ENCODE measurements at places on chromosomes 5 and 9.

DNA sequence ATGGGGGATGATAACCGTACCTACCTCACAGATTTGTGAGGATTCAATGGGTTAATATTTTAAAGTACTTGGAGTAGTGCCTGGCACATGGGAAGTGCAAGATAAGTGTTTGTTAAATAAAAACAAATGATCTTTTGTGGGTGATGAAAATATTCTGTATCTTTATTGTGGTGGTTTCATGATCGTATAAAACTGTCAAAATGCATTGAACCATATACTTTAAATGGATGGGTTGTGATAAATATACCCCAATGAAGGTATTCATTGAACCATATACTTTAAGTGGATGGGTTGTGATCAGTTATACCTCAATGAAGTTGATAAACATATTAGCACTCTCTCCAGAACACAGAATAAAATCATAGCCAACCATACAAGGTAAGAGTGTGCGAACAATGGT lies 234.5 kb downstream of the CRB2 start:
- H3K27me3 ChIP-seq: no peaks in the 10 kb centered on the region
- H3K36me3 ChIP-seq: no peaks in the 10 kb centered on the region
- H3K4me3 ChIP-seq: no peak overlapping the region
- DNase-seq: no peak
- no peak overlapping the region for H3K27ac ChIP-seq

DNA sequence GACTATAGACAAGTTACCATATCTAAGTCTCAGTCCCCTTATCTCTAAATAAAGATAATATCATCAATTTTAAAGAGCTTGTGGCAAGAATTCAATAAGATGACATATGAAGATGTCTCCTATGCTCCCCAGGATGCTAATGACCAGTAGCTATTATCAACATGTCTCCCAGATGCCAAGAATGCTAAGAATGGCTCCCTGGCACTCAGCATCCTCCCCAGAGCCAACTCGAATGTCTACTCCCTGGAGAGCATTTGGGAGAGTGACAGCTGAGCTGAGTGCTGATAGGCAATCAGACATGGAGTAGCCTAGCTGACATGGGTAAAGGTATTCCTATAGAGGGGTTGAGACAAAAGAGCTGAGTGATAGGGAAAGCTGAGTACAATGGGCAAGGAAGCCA lies 15.9 kb downstream of the P4HA2 start:
- no peaks in the 10 kb centered on the region for H3K27me3 ChIP-seq
- H3K27ac ChIP-seq: no peak overlapping the region
- no peak overlapping the region for H3K4me3 ChIP-seq
- DNase-seq: no peak
- H3K36me3 ChIP-seq: no peaks in the 10 kb centered on the region
- peaks cover 15% of the 10 kb centered on the region for H3K4me1 ChIP-seq

GRCh38 chr9:123318961-123319421 lies 37.0 kb upstream of the CRB2 start:
- peaks cover 39% of the 10 kb centered on the region for H3K4me1 ChIP-seq
- H3K27ac ChIP-seq: no peak overlapping the region
- DNase-seq: no peak
- H3K36me3 ChIP-seq: no peaks in the 10 kb centered on the region

GRCh38 chr5:179184521-179185050 lies 124.4 kb downstream of the ZNF354C start:
- no peak for DNase-seq
- no peak overlapping the region for H3K27ac ChIP-seq
- H3K4me1 ChIP-seq: peaks cover 23% of the 10 kb centered on the region

DNA sequence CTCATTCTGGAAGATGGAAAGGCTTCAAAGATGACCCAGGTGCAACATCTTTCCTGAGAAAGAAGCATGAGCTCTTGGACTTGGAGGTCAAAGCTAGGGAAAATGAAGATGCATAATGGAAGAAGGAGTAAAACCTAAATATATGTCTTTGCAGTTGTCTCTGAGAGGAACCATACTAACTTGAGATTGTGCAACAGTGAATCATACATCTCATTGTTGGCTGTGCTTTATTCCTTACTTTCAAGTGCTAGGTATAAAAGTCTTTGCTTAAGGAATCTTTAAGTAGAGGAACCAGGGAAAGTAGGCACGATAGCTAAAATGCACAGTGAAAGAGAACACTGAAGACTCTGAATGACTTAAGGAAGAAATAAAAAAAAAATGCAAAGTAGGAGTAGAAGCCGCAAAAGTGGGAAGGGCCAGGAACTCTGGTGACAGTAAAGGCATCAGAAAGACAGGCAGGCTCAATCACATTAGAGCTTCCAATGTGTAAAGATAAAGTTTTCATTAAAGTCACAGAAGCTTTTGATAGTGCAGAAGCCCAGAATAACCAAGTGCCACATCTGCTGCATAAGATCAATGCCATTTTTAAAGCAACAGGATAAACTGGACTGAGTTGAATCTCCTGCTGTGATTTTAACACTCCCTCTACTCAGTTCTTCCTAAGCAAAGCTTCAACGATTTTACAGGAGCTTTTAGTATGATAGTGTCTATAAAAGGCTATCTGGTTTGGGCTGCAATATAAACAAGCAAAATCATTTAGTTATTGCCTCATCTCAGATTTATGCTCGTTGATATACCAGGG lies 432.3 kb upstream of the EDIL3 start:
- no peaks in the 10 kb centered on the region for H3K36me3 ChIP-seq
- no peaks in the 10 kb centered on the region for H3K4me1 ChIP-seq
- no peaks in the 10 kb centered on the region for H3K27me3 ChIP-seq
- no peak for DNase-seq

DNA sequence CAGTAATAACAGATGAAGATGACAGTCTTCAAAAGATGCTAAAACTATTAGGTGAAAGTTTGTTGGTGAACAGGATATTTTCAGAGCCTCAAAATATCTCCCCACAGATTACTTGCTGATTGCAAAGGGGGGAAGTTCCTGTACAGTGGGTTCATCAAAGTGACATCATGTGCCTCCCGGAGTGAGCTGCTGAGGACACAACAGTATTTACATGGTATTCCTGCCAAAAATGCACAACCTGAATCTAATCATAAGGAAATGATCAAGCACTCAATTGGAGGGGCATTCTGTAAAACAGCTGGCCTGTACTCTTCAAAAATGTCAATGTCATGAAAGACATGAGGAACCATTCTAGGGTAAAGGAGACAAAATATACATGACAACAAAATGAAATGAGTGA lies 18.9 kb upstream of the GLIS3 start:
- H3K36me3 ChIP-seq: no peaks in the 10 kb centered on the region
- no peaks in the 10 kb centered on the region for H3K27me3 ChIP-seq
- no peak overlapping the region for H3K27ac ChIP-seq
- DNase-seq: no peak

- no peaks in the 10 kb centered on the region for H3K27me3 ChIP-seq
- no peak for DNase-seq
- H3K36me3 ChIP-seq: no peaks in the 10 kb centered on the region
- no peaks in the 10 kb centered on the region for H3K4me1 ChIP-seq
Observed at GRCh38 chr9:134620751-134621557, 20.6 kb upstream of the COL5A1 start.

GRCh38 chr9:132183134-132183533 lies 21.3 kb downstream of the NTNG2 start:
- no peak overlapping the region for H3K4me3 ChIP-seq
- H3K36me3 ChIP-seq: no peaks in the 10 kb centered on the region
- H3K27ac ChIP-seq: no peak overlapping the region
- DNase-seq: no peak
- H3K4me1 ChIP-seq: peaks cover 7% of the 10 kb centered on the region
- peaks cover 2% of the 10 kb centered on the region for H3K27me3 ChIP-seq

Measured in common myeloid progenitor, CD34-positive (primary cell).